ENCODE measurements at places on chromosomes 2 and 18.

DNA sequence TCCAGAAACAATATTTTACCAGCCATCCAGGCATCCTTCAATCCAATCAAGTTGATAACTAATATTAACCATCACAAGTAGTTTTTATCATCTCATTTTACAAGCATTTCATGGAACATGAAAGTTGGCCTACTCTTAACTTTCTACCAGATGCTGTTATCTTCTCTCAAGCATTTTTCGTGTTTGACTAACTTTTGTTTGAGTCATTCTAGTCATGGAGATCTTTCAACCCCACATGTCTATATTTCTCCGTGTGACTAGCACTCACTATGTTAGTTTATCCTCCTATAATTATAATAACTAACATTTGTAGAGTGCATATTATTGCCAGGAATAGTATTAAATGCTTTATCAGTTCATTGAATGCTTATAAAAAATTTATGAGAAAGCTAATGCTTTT lies 307.0 kb upstream of the CWC22 start:
- no peak for DNase-seq

- no peak for DNase-seq
Observed at GRCh38 chr2:191190435-191190834, 39.6 kb upstream of the STAT4 start.

DNA sequence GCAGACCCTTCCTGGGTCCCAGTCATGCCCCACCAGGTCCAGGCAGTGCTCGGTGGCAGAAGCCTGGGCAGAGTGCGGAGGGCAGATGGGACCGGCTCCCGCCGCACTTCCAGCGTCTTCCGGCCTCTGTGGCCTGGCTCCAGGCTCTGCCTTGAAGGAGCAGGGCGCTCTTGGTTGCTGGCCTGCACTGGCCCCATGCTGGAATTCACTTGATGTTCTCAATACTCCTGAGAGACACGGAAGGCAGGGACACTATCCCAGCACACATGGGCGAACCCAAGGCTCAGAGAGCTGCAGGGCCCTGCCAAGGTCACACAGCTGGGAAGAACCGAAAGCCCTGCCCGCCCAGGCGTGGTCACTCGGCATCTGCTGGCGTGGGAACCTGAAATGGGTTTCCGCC lies 87.6 kb upstream of the ODC1 start:
- no peak for DNase-seq

GRCh38 chr2:64622443-64623241 lies 31.1 kb downstream of the SERTAD2 start:
- DNase-seq: no peak
